ENCODE measurements at places on chromosomes 2 and 18.

DNA sequence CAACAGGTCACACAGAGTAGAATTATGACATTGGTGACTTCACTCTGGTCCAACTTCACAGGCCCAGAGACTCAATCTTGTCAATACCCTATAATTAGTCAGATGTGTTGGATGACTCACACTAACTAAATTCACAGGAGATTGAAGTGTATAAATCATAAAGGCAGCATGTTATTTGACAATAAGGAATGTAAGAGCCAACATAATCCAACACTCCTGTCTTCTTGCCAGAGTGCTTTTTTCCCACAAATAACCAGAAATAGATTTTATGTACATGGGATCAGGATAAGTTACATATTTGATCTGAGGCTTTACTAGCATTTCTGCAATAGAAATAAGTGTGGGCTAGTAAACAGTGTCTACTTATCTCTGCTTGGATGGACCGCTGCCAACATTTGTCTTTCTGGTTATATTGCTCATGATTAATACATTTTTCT, 42.2 kb upstream of the ZSWIM2 start:
- DNase-seq, result no peak

GRCh38 chr2:217960351-217960750, 42.4 kb downstream of the TNS1 start:
- no peak for DNase-seq

GRCh38 chr2:218733171-218734021, 22.8 kb downstream of the TTLL4 start:
- DNase-seq, result no peak

DNA sequence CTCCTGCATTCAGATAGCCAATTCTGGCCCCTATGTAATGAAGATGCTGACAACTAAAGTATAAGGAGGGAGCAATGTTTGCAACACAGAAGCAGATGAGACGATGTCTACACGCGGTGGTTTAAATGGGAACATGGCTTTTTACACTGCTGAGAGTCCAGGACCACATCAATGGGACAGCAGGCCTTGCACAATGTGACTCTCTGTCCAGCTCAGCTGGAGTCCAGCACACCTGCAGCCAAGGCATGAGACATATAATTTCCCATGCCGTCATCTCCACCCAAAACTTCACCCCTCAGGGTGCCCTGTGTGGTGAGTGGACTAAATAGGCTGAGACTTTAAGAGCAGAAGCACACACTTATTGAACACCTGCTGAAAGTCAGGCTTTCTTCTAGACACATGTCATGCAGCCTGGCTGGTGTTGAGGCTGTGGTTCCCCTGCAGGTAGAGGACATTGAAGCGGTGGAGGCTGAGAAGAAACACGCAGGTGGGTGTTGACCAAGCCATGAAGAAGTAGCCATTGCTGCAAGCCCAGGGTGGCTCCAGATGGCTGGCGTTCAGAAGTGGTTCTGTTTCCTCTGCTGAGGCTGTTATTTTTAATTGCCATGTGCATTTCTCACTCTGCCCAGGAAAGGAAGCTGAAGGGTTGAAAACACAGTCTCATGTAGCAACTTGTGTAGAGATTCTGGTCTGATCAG, 345.6 kb downstream of the MYCN start:
- no peak for DNase-seq

GRCh38 chr2:120511536-120511935, 165.6 kb downstream of the INHBB start:
- no peak for DNase-seq

DNA sequence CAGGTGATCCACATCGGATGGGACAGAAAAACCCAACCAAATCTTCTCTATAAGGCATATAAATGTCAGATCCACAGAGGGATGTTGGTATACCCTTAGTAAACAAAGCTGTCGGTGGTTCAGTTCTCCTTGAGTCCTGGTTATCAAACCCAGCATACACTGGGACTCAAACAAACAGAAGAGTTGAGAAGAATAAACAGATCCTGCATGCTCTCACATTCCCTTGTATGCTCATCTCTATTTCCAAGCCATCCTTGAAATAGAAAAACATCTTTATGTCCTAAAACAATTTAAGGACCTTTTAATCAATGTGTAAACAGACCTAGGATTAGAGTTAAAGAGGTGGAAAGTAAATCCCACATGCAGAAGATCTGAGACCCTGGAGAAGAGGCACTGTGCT, 19.8 kb upstream of the HK2 start:
- DNase-seq, result no peak

DNA sequence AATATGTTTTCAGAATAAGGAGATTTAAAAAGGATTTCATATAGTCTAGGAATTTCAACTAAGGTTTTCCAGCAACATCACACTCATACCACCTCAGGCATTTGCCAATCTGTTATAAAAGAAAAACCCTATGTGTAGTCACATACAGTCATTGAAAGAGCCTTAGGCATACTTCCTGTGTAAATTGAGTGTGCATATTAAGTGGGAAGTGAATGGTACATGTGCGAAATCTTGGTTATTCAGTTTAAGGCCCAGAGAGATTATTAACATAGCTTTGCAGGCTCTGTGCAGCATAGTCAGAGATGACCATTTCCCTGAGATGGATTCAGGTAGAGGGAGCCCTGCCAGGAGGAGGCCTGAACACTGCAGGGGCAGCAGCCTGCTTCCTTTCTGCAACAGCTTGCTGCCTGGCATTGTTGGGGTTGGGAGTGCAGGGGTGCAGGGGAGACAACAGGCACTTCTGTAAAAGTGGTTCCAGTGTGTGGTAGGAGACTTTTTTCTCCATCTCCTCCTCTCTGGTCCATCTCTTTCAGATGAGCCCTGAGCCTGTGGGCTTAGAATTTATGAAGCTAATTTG, 100.1 kb upstream of the OSR1 start:
- DNase-seq, result no peak

DNA sequence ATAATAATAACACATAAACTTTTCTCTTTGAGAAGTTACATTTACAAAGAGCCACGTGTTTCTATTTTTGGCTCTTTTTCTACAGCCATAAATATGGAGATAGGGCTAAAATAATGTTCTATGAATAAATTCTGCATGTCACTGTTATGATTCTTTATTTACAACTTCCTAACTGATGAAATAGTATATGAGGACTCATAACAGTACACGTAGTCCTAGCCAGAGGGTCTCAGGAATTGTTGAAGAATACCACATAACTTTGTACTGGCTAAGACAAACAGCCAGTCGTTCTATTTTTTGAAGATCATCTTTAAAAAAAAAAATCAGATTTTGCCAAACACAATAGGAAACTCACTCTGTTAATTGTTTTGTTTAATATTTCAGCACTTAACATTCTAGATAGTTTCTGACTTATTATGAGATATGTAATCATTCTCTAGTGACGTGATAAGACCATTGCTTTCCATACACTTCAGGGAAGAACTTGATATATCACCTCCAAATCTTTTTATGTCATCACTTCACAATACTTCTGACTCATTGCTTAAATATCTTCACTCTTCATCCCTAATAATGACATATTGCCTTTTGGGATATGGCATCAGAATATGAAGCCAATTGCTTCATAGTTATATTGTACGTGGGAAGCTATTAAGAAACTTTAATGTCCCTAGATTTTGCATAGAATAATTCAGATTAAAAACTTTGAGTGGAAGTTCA, 256.1 kb downstream of the XIRP2 start:
- DNase-seq, result no peak

DNA sequence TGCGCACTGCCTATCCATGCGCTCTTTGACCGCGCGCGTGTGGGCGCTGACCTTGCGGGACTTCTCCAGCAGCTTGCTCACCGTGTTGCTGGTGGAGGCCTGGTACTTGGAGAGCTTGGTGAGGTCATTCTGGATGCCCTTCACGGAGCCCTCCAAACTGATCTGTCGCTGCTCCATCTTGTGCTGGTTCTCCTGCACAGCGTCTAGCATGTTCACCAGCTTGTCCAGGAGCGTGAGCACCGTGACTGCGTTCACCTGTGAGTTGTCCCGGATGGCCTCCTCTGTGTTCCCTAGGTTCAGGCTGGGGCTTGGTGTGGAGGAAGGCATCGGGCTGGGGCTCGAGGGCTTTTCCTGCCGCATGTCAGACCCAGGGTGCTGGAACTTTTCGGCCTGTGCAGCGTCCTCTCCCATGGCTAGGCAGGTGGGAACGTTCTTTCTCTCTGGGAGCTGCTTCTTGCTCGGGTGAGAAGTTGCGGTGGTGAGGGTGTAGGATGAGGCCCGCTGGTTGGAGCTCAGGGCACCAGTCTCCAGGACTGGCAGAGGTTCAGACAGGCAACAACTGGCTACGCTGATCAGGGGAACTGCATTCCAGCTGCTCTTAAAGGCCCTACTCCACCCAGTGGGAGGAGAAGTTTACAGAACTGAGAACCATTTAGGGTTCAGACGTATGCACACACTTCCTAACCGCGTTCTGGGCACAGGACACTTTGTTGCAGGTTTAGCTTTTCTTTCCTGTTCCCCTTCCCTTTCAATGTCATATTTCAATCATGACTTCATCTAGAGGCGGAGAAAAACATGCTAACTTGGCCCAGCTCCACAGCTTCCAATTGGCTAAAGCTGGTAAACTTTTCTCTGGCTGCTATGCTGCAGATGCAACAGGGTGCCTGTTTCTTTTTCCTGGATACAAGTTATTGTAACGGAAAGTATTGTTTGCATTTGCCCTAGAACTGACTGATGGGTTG, at the start of gene CAVIN2:
Gene CAVIN2 (minus strand): TSS at position 574 of the 962 bp plus-strand sequence. CDS start 163 bp downstream, at position 411.
- DNase-seq, result no peak

DNA sequence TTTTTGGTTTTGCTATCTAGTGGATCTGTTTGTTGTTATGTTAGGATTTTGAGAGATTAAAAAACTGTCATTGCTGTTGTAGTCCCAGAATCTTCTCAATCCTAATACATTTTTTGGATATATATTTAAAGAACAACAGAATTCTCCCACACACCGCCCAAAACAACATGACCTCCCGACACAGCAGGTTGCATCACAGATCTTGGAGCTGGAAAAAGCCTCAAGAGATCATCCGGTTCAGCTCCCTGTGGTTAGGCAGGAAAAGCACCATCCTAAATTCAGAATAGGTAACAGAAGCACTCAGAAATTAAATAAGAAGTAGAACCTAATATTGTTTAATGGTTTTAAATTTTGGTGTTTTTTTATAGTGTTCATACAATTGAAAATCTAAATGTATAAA, 251.4 kb upstream of the STON1 start:
- no peak for DNase-seq

DNA sequence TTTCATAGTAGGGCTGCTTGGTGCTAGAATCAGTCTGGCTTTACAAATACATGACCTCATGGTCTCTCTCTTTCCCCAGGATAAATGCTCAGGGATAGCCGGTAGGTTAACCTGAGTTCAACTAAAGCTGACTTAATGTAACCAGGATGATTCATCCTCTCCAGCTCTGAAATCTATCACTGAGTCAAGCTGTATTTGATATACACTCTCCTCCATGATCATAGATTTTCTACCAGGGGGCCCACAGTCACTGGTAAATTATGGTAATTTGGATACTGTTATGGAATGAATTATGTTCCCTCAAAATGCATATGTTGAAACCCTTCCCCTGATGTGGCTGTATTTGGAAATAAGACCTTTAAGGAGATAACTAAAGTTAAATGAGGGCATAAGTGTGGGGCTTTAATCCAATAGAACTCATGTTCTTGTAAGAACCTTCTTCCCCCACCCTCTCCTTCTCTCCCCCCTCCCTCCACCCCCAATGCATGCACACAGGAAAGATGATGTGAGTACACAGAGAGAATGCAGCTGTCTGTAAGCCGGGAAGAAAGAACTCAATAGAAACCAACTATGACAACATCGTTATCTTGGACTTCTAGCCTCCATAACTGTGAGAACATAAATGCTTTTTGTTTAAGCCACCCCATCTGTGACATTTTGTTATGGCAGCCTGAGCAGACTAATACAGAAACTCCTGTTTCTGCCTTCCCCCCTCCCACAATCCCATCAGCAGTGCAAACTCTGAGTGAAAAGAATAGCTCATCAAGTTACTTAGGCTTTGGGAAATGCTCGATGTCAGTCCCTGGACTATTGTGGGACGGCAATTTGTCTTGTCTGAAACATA, 134.9 kb upstream of the KYNU start:
- no peak for DNase-seq

DNA sequence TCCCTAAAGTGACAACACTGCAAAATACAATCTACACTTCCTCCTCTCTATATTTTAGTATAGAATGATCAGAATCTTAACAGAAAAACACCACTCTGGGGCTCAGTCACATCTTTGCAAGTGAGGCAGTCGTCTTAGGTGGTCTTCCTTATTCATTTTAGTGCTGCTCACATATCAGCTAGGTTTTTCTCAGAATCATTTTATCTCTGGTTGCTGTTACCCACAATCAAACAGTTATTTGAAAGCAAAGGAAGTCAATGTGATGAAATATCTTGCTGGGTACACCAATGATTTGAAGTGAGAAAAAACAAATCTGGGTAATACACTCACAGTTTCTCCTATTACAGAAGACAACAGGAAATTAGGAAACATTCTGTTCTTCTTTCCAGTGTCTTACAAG, 275.2 kb downstream of the DSEL start:
- no peak for DNase-seq

DNA sequence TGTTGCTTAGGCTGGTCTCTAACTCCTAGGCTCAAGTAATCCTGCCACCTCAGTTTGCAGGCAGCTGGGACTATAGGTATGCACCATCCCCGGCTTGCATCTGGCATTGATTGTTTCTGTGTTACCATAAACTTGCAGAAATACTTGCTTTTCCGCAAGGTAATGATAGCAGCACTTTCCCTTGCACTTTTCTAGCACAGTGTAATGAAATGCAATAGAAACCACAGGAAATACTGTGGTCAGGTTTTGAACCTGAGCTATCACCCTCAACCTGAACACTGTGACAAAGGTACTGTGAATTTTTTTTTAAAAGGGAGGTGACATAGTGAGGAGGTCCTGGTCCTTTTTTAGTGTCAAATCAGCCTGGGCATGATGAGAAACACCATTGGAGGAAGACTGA, 38.3 kb downstream of the DHRS9 start:
- no peak for DNase-seq

DNA sequence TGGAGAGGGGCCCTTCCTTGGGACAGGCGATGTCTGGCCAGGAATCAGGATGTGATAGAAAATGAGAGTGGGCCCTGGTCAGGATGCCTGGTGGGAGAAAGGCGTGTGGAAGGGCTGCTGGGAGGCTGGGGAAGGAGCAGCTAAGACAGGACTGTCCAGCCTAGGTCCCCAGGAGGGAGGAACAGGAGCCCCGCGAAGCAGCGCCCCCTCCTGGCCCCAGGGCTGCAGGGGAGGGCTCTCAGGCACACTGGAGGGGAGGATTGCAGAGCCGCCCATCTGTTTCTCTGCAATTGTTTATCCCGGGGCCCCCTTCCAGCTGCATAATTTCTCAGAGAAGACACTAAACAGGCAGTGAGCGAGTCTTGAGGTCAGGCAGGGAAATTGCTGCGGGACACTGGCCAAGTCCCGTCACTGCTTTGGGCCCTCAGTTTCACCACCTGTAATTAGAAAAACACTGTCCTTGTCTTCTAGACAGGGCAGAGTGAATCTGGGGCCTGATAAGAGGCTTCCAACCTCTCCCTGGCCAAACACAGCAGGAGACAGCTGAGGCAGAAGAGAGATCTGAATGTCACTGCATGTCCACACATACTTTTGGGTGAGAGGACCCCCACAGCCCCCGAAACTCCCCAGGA, 3.9 kb upstream of the NPPC start:
- no peak for DNase-seq
